ENCODE measurements at places on chromosomes 11 and 22.

- no peak for DNase-seq
These were observed 4.3 kb upstream of the ATP5MGL start for GRCh38 chr22:42644422-42645340.

GRCh38 chr22:49724893-49725489 is 102.7 kb downstream of the BRD1 start:
- peak; percentile 90 for DNase-seq

GRCh38 chr22:28955817-28956216 is 72.4 kb downstream of the ZNRF3 start:
- peak; percentile 46 for DNase-seq

DNA sequence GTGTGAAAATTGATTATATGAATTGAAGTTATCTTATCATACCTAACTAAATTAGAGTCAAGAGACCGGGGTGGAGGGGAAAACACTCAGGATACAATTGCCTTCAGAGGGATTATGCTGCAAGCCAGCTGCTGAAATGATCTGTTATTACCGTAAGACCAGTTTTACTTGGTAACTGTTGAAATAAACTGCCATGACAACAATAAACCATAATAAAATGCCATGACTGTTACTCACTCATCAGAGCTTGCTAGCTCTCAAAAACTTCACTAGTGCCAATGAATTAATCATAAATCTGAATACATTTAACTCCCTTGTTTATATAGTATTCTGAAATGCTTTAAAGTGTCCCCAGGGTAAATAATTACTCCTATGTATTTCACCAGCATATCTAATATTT is 68.2 kb downstream of the CASP12 start:
- no peak for DNase-seq

DNA sequence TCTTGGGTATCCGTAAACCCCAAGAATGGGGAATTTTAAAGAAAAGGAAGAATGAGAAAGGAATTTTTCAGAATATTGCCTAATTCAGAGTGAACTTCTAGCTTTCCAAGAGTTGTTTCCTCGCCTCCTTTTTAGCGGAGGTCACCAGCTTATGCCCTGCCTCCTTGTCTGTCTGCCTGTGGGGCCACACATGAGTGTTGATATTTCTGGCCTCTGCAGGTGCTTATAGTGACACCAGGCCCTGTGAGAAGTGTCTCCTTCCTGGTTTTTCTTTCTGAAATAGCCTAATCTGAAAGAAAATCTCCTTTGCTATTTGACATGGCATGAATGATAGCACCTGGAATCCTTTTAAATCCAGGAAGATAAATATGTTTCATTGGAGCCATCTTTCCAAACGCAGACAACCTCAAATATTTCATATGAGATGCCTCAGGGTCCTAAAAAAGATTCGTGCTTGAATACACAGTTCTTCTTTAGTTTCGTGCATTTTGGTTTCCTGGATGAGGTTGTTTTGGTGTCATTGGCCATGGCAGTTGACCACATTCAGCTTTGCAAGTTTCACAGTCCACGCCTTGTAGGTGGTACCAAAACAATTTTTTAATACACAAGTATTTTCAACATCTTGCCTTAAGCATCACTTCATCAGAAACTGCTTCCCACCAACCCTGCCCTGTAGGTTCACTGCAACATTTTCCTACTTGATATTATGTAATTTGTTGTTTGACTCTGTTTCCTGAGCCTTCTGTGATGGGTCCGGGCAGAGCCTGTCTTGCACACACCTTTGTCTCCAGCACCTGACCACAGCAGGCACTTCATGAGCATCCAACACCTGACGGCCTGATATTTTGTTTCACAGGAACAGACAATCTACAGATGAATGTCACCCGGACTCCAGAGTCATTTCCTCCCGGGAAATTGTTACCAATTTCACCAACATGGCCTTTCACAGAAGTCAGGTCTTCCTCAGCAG is 159.4 kb downstream of the C11orf91 start:
- no peak for DNase-seq
